HFFc6 (cell line): ENCODE measurements at places on chromosomes 12 and 14. TPM values are rescaled to one million over a fixed set of nuclear protein-coding genes. Genes with fewer than 3 reads are reported as not detected.

Gene USP44
- not detected in 3 replicates for total RNA-seq

Gene GPD1
- 0.07 TPM in 1 of 3 replicates, not detected in the others for total RNA-seq

Gene GALNT6
- total RNA-seq, result 72.0 to 93.9 TPM (median 90.0 TPM) in 3 replicates

Gene YAF2
- total RNA-seq, result 25.7 to 30.0 TPM (median 27.5 TPM) in 3 replicates

Gene C1R
- total RNA-seq, result 8.7 to 35.8 TPM (median 9.4 TPM) in 3 replicates

Gene RPL10L
- total RNA-seq, result not detected in 3 replicates

Gene ABCD2
- not detected in 3 replicates for total RNA-seq

Gene TRIM9
- 0.03 TPM in 1 of 3 replicates, not detected in the others for total RNA-seq

Gene ESRRB
- not detected in 3 replicates for total RNA-seq

Gene RIMKLB
- 9.0 to 10.6 TPM (median 9.8 TPM) in 3 replicates for total RNA-seq

Gene NANOG
- total RNA-seq, result not detected in 3 replicates

Gene ANO4
- total RNA-seq, result not detected in 2 replicates

Gene ACSM4
- not detected in 3 replicates for total RNA-seq

Gene OVCH1
- not detected in 3 replicates for total RNA-seq

Gene NELL2
- total RNA-seq, result not detected in 3 replicates

Gene ITPR2
- total RNA-seq, result 8.3 to 8.9 TPM (median 8.4 TPM) in 3 replicates

Gene KRT71
- total RNA-seq, result not detected in 3 replicates

Gene CLEC7A
- not detected in 3 replicates for total RNA-seq

Gene ATG101
- 62.1 to 70.0 TPM (median 64.2 TPM) in 3 replicates for total RNA-seq

Gene DHRS4L2
- 18.1 to 21.8 TPM (median 20.5 TPM) in 3 replicates for total RNA-seq

Gene FOXA1
- 0.36 to 7.0 TPM (median 0.69 TPM) in 3 replicates for total RNA-seq

Gene PROX2
- not detected in 3 replicates for total RNA-seq

Gene RNF212B
- not detected in 2 replicates for total RNA-seq

Gene FITM1
- total RNA-seq, result not detected in 3 replicates

Gene GDF3
- total RNA-seq, result not detected in 3 replicates

Gene GOLT1B
- 97.1 to 128 TPM (median 124 TPM) in 3 replicates for total RNA-seq

Gene PTGER2
- total RNA-seq, result 0.24 to 0.53 TPM (median 0.41 TPM) in 3 replicates

Gene C3AR1
- total RNA-seq, result 0.28 to 0.45 TPM (median 0.38 TPM) in 3 replicates

Gene RAPGEF3
- 2.4 to 3.4 TPM (median 3.2 TPM) in 3 replicates for total RNA-seq

Gene TPH2
- total RNA-seq, result not detected in 3 replicates

Gene OR6C76
- total RNA-seq, result not detected in 3 replicates

Gene MIP
- total RNA-seq, result not detected in 3 replicates

Gene GPR132
- 0.07 to 0.14 TPM in 2 of 3 replicates, not detected in the other for total RNA-seq

Gene TAC3
- not detected in 3 replicates for total RNA-seq

Gene SPX
- not detected in 3 replicates for total RNA-seq

Gene NUMB
- 74.9 to 77.2 TPM (median 75.3 TPM) in 3 replicates for total RNA-seq

Gene SLC17A8
- not detected in 3 replicates for total RNA-seq

Gene BCL2L2
- total RNA-seq, result 28.7 to 35.0 TPM (median 29.5 TPM) in 3 replicates

Gene ARHGAP9
- 0.44 to 0.89 TPM in 2 of 3 replicates, not detected in the other for total RNA-seq

Gene TAS2R19
- 0.28 and 0.52 TPM in 2 replicates for total RNA-seq

Gene PRB2
- not detected in 3 replicates for total RNA-seq

Gene CRACR2A
- 0.17 TPM in 1 of 2 replicates, not detected in the other for total RNA-seq

Gene OTX2
- not detected in 2 replicates for total RNA-seq

Gene ANKS1B
- 0.27 to 0.78 TPM (median 0.52 TPM) in 3 replicates for total RNA-seq

Gene LHX5
- total RNA-seq, result not detected in 3 replicates

Gene LBHD2
- not detected in 3 replicates for total RNA-seq

Gene NOVA1
- total RNA-seq, result not detected in 2 replicates

Gene ESPL1
- total RNA-seq, result 7.0 to 14.6 TPM (median 13.5 TPM) in 3 replicates

Gene SAMD4A
- total RNA-seq, result 33.8 and 52.6 TPM in 2 replicates

Gene FOXN4
- total RNA-seq, result not detected in 2 replicates

Gene ZDHHC22
- not detected in 3 replicates for total RNA-seq

Gene SLC2A14
- total RNA-seq, result not detected in 3 replicates

Gene GPR162
- 1.3 and 3.1 TPM in 2 replicates for total RNA-seq

Gene RARG
- total RNA-seq, result 50.8 to 80.5 TPM (median 52.0 TPM) in 3 replicates

Gene SOAT2
- 0.12 to 0.36 TPM (median 0.14 TPM) in 3 replicates for total RNA-seq
